ENCODE measurements at places on chromosomes 12 and 14.

DNA sequence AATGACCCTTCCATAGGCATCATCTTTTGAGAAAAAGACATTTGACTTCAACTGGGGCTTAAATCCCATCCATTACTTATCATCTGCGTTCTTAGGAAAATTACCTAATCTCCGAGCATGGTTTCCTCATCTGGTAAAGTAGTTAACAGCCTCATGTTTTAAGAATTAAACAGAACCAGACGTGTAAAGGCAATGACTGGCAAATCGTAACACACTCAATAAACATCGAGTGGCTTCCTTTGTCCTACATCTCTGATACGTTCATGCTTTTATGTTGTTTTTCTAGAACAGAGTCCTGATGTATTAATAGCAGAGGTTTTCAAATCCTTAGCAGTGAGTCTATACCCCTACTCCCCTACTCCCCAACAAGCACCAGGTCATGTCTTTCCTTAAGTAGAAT is 189.7 kb upstream of the RGS6 start:
- DNase-seq, result no peak

DNA sequence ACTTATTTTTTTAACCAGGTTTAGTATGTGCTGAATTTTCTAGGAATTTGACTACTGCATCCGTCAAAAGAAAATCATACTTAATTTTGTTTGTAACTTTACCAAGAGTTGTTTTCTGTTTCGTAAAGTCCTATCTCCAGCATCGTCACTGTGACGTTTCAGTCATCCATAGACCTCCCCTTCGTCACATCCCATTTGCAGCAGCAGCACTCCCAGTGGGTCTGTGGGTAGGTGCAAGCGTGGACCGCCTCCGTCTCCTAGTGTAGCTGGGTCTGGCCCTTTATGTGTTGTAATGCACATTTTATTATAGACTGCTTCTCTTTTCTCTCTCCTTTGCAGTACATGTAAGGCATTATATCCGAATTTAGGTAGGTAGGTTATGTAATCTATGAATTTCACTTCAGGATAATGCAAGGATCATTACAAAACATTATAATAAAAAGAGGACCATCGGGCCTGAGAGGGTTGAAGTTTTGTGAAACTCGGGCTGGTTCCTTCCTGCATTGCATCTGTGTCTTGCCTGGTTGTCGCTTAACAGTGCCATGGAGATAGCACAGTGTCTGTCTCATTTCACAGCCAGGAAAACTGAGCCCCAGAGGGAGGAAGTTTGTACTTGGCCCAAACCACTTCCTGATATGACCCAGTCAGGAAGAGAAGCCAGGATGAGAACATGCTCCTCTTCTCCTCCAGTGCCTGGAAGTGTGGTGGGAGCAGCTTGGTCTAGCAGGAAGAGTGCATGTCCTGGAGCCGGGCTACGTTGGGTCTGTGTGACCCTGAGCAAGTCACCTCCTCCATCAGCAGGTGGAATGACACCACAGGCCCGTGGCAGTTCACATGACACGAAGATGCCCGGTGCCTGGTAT is 41.3 kb downstream of the EVL start:
- DNase-seq, result no peak

DNA sequence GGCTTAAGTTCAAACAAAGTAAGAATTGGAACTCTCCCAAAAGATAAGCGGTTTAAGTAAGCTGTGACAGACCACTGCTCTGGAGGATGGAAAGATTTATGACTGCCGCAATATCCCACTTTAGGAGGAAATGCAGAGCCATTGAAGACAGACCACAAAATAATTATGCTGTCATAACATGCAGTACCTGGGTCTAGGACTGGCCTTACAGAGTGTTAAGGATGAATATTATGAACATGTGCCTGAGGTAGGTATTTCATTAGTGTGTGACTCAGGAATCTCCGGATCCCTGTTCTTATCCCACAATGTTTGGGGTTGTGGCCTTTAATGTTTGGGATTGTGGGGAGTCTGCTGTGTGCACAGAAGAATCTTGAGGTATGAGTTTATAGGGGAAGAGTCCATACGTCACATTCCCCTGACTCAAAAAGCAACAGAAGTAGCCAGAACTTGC is 114.9 kb downstream of the SAMD4A start:
- DNase-seq, result no peak

DNA sequence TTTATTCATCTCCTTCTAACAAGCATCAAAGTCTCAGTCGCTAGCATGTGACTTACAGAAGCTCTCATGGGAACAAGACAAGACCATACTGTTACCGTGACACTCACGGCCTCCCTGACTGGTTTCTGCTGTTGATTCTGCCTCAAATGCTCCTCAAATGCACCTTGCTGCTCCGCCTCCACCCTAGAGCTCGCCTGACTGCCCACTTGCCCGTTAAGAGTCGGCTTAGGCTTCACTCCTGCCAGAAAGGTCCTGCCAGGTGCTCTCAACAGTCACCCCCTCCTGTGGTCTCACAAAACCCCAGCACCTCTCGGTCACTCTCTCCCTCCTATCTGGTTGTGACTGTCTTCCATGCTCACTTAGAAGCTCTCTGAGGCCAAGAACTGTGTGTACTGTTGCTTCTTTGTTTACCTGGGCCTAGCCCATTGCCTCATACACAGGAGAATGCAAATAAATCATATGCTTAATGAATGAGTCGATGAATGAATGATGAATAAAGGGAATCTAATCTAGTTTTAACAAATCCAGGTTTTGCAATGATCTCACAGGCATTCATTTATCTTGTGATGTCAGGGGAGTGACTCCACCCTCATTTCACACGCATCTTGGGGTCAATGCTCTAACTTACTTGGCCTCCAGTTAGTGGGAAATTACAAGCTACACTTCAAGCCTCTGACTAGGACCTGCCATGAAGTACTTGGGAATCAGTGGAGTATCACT is 41.3 kb downstream of the SSH1 start:
- DNase-seq, result no peak

DNA sequence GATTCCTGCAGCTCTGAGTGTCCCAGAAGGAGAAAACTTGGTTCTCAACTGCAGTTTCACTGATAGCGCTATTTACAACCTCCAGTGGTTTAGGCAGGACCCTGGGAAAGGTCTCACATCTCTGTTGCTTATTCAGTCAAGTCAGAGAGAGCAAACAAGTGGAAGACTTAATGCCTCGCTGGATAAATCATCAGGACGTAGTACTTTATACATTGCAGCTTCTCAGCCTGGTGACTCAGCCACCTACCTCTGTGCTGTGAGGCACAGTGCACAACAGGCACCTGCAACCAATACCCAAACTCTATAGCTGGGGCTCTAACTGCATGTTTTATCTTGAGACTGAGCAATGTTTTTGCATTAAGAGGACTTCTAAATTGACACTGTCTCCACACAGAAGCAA is 379.2 kb upstream of the OR4E1 start:
- DNase-seq, result no peak

- peak; percentile 24 for DNase-seq
These were observed 51.1 kb downstream of the GTF2A1 start for GRCh38 chr14:81169711-81170103.

- no peak for DNase-seq
These were observed 184.0 kb downstream of the TMX1 start for GRCh38 chr14:51424041-51424440.

DNA sequence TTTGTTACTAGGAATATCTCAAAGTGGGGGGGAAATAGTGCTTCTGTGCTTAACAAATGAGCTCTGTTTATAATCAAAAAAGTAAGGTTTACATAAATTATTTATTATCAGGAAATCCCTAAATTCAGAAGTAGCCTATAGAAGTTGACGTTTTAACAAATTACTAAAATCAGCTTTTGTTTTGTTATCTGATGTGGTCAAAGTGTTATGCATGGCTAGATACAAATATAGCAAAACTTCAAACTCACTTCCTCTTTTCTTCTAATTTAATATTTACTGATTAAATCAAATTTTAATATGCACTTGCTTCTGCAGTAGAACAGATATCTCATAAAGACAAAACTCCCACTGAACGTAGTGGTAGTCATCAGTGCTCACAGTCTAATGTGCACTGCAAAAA is 47.5 kb downstream of the GARIN6 start:
- DNase-seq, result no peak

All from GF-D8 (cell line).